ENCODE measurements at places on chromosomes 4 and X.

GRCh38 chr4:35802644-35803043 is 441.7 kb downstream of the ARAP2 start:
- no peak for DNase-seq

DNA sequence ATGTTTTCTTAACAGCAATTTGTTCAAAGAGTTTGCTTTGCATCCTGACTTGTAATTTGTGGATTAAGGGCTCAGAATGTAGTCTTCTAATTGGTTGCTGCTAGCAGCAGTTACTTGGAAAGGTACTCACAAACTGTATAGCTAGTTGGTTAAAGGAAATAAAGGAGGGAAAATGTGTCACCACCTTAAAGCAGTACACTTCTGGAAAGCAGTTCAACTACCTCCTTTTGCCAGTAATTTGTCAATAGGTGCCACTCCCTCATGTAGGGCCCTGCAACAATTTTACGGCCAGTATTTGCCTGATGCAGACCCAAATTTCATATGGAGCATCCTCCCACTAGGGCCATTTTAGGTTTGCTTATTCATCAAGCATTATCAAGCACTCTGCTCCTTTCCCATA is 20.8 kb downstream of the AMOT start:
- no peak for DNase-seq

- DNase-seq, result peak; percentile 80
Observed at GRCh38 chrX:135707880-135708279, 5.6 kb upstream of the CT45A1 start.

GRCh38 chr4:85510632-85510984 is 35.7 kb downstream of the ARHGAP24 start:
- no peak for DNase-seq

Data from SK-MEL-5 (cell line).